ENCODE measurements at places on chromosomes 5 and 9.

- DNase-seq = no peak
Measured at GRCh38 chr5:159894149-159894720, 22.0 kb upstream of the ADRA1B start.

- DNase-seq = no peak
Measured at GRCh38 chr9:133059623-133060022, 2.2 kb upstream of the CEL start.

- DNase-seq = no peak
Measured at GRCh38 chr9:131578731-131579504, 33.6 kb downstream of the PRRT1B start.

DNA sequence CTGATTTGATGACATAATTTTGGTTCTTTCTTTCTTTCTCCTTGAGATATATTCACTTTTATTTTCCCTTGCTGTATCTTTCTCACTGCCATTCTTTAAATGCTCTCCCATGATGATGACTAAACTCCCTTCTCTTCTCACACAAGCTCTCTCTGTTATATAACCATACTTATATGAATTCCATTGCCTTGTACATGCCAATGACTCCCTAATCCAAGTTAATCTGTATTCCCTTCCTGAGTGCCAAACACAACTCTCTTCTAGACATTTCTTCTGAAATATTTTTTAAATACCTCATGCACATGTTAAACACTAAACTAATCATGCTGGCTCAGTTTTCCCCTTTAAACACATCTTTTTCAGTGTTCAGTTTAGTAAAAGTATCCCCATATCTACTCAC is 62.2 kb upstream of the ST8SIA4 start:
- DNase-seq = no peak

DNA sequence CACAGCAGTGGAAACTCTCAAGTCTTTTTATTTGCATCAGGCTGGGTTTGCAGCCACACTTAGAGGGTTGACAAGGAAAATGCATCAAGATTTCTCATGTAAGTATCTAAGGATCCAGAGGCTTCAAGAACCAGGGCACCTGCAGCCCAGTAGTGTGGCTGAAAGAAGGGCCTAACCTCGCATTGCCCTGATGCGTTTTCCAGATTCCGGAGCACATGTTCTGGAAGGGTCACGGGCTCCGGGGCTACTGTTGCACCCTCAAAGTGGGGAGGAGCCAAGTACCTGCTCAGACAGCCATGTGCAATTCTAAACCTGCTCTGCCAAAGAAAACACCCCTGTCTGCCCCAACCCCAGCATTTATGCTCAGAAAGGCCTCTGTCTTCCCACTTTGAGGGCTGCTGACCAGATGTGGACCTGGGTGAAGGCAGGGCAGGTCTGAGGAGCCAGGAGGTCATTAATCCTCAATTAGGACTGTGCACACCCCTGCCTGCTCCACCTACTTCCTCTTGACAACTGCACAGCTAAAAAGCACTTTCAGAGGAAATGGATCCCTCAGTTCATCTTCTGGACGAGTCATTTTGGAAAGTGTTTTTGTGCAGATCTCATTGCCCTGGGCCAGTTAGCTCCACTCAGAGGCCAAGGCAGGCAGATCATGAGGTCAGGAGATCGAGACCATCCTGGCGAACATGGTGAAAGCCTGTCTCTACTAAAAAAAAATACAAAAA is 110.7 kb downstream of the SAXO1 start:
- DNase-seq = no peak

- no peak for DNase-seq
Measured at GRCh38 chr5:32283539-32284377, 29.0 kb downstream of the MTMR12 start.

- DNase-seq = no peak
Measured at GRCh38 chr5:41903382-41903891, 707 bp upstream of the RIMOC1 start.

- DNase-seq = no peak
Measured at GRCh38 chr5:154342211-154342610, 103.6 kb upstream of the SAP30L start.

DNA sequence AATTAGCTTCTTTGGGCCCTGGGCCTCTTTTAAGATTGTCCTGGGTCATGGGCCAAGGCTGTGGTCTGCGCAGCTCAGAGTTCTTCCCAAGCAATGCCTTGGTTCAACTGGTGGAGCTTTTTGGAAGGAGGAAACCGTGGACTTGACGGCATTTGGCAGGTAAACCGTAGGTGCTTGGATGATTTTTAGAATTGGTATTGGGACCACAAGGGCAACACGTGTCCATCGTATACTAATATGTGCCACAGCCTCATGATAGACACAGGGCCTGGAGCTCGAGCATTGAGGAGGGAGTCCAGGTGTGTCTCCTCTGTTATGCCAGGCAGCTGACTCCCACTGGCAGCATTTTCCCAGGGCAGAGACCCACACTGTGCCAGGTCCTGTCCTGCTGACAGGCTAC is 120.9 kb upstream of the PITX1 start:
- DNase-seq = no peak

GRCh38 chr5:176693477-176693851 is 46.2 kb downstream of the TSPAN17 start:
- peak; percentile 29 for DNase-seq

DNA sequence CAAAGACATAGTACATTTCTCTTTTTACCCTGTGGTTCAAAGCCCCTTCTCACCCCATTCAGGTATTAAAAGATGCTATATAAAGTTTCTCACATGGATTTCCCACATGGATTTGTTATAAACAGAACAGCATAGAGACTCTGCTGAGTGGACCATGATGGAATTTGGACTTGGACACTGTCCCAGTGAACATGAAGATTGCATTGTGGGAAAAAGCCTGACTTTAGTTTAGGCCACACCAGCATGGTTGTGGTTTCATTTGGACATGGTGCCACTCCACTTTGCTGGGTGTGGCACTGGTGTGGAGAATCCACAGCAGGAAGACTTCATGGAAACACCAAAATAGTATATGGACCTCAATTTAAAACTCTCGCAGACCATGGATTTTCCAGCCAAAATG is 124.6 kb downstream of the ARHGAP26 start:
- DNase-seq = no peak

DNA sequence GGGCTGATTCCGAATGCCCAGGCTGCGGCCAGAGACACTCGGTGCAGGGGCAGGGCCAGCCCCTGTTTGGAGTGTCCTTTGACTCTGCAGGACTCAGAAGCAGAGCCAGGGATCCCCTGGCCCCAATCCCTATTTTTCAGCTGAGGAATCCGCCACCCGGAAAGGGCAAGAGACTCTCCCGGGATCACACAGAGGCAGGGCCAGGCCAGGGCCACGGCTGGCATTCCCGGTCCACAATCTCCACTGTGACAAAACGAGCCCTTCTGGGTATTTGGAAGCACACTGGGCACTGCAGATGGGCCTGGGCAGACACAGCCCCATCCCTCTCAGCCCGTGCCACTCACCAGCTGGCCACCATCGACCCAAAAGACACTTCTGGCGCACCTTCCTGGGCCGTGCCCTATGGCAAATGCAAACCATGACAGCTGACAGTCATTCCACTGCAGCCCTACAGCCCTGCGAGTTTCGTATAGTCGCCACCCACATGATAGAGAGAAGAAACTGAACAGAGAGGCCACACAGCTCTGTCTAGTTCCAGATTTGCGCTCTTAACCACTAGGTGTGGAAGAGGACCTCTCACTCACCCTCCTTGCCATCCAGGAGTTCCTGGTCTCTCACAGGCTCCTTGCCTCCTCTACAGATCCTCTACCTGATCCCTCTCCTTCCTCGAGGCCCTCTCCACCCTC is 13.3 kb downstream of the NR5A1 start:
- DNase-seq = no peak

DNA sequence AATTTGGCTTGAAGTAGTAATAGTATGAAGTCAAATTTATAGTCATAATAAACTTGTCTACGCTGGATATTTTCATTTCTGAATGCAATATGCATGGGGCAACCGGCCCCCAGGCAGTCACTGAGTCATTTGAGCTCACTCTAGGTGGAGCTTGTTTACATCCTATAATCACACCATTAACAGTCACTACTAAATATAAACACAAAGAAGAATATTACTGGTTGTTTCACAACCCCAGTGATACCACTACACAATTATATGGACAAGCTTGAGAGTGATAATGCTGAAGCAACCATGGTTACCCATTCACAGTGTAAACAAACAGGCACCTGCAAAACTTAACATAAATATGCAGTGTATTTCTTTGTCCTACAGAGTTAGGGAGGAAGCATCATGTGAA is 68.7 kb downstream of the MARCHF3 start:
- peak; percentile 71 for DNase-seq

DNA sequence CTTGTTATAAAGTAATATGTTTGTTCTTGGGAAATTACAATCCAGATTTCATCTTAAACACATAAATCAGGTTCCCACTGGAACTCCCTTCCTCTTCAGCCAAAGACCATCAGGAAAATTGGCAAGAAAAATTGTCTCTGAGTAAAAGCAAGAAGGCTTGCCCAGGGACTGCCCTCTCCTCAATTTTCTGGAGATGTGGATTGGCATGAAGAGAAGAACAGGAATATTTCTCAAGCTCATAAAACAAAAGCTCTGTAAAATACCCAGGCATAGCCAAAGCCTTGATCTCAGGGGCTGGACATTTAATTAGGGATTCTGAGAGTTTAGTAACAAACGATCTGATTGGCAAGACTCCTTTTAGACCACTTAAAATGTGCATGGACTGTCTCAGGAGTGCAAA is 223.4 kb downstream of the ZNF608 start:
- no peak for DNase-seq

DNA sequence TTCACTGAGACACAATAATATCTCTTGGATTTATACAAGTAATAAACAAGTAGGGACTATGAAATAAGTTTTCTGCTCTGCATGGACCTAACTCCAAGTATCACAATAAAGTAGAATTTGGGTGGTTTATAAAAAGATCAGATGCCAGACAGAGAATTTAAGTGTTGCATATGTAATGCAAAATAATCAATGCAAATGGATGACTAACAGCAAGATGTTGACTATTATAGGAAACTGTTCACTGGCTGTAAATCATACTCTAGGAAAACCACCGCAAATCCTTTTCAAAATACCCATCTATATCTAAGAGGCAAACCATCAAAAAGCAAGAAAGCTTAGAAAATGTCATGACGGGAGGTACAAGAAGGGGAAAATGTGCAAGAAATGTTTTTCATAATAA is 539.8 kb upstream of the FAM174A start:
- no peak for DNase-seq

- DNase-seq = no peak
Measured at GRCh38 chr5:165334201-165334600, 1828.8 kb downstream of the MAT2B start.

DNA sequence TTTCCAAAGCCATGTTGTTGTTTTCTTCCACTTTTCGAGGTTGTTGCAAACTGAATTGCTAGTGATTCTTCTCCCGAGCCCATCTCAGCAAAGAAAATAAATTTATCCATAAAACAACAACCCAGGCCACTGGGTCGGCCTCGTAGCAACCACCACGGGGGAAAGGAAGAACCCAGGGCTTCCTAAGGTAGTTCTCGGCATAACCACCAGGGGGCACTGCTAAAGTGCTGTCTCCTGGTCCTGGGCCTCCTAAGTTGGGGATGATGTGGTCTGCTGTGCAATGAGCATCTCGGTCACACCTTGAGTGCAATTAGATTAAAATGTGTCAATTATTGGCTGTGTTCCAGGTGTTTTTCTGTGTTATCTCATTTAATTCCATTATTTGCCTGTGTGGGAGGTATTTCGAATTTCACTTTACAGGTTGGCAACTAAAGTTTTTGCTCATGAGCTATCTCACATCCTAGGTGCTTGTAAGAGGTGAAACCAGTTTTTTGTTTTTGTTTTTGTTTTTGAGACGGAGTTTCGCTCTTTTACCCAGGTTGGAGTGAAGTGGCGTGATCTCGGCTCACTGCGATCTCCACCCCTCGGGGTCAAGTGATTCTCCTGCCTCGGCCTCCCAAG is 102.8 kb upstream of the DAP start:
- peak; percentile 40 for DNase-seq

GRCh38 chr9:7011395-7012067 is 253.8 kb downstream of the KDM4C start:
- DNase-seq = no peak

GRCh38 chr5:150624334-150625163 is 15.9 kb upstream of the SYNPO start:
- DNase-seq = no peak

DNA sequence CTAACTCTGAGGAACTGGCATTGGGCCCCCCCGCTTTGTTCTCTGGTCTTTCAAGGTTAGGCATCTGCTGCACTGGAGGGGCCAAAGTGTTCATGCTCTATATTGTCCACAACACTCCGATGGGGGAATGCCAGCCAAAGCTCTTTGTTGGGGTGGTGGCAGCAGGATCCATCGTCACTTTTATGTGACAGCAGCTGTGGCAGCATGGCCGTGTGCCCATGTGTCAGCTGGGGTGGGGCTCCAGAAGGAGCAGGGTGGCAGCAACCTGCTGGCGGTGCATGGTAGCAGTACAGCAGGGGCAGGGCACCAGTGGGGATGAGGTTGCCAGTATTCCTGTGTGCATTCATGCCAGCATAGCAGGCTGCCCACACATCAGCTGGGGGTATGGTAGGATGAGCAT is 28.2 kb downstream of the ITGA2 start:
- no peak for DNase-seq

DNA sequence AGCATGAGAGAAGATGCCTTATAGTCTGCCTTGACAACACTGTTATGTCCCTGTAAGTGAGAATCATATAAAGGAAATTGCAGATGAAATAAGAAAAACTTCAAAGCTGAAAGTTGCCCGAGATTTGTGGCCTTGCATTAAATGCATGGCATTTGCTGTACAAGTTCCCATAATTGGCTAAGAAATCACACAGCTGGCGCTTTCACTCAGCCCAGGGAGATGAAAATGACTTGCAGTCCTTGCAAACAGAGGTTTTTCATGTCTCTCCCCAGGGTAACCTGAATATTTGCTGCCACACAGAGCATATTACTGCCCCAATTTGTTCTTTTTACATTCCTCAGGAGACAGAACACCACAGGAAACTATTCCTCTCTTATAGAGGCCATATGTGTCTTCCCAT is 174.8 kb downstream of the FAM114A2 start:
- DNase-seq = no peak

DNA sequence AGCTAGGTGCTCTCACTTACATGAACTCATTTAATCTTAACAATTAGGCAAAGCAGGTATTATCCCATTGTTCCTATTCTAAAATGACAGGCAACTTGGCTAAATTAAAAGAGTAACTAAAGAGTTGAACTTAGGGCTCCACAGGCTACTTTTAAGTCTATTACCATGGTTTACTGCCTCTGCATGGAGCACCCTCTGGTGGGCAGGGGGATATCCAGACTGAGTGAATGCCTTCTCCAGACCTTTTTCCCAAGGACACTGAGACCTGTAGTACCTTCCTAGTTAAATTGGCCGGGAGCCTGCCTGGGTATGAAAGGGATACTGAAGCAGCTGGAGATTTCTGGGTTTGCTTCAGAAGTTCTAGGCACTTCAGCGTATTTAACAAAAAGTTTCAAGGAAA is 238.1 kb downstream of the ELAVL2 start:
- DNase-seq = no peak

DNA sequence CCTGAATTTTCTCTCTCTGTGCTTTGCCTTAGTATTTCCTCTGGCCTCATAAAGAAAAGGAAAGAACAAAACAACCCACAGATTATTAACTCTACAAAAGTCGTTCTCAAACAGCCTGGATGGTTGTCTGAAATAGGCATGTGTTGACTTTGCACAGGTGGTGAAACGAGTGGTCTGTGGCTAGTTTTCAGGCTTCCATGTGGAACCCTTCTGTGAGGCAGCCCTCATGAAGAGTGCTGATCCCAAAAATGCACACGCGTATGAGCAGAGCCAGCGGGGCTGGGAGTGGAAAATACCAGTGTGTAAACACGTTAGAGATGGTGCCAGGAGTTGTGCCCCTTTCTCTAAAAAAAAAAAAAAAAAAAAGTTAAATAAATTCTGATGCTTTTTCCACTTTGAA is 4.9 kb upstream of the PSAT1 start:
- DNase-seq = no peak

- no peak for DNase-seq
Measured at GRCh38 chr5:178415353-178415752, 174.8 kb downstream of the COL23A1 start.
